Activated T-helper 1 cell treated with anti-CD3 and anti-CD28 coated beads, Interleukin-2, amount 50 U/mL, for 16 hours (primary cell): ENCODE measurements at places on chromosomes 2 and 18.

GRCh38 chr2:16135196-16135912 is 195.0 kb downstream of the MYCN start:
- DNase-seq = no peak

- DNase-seq = no peak
Observed at GRCh38 chr2:133240491-133241223, 327.6 kb downstream of the NCKAP5 start.

- no peak for DNase-seq
Observed at GRCh38 chr18:57575542-57575941, 11.0 kb downstream of the FECH start.

DNA sequence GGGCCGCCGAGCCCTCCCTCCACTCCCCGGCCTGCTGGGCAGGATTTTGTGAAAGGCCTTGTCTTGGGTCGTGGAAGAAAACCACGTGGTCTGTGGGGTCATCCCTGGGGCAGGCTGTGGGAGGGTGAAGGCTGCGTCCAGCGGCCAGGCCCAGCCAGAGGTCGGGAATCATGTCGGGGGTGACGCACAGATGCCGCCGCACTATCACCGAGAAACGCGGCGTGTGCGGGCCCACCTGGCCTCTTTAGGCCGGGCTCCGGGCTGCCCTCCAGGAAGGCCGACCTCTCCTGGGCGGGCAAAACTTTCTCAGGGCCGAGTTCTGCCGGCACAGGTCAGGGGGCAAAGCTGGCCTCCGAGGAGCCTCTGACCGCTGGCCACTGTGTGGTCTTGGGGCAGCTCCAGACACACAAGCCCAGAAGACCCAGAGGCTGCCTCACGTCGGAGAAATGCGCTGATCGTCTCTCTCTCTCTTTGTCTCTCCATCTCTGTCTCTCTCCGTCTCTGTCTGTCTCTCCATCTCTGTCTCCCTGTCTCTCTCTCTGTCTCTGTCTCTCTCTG is 28.4 kb downstream of the NFATC1 start:
- DNase-seq = no peak

DNA sequence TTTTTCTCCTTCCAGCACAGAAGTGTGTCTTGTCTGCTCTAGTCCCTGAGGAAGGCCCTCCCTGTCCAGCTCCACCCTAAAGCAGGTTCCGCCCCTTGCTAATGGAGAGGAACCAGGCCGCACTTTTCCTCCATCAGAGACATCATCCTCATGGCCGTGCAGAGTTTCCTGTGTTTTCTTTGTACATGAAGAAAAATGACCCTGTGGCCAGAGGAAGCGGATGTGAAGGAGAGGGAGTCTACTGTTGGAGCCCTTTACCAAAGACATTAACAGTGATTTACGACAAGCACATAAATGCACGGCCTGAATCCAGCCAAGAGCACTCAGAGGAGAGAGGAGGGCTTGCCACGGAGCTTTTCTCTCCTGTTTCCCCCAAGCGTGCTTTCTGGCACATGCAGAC is 109.5 kb downstream of the RNF144A start:
- DNase-seq = no peak
